T-helper 2 cell (primary cell): ENCODE measurements at places on chromosomes 16 and 17.

DNA sequence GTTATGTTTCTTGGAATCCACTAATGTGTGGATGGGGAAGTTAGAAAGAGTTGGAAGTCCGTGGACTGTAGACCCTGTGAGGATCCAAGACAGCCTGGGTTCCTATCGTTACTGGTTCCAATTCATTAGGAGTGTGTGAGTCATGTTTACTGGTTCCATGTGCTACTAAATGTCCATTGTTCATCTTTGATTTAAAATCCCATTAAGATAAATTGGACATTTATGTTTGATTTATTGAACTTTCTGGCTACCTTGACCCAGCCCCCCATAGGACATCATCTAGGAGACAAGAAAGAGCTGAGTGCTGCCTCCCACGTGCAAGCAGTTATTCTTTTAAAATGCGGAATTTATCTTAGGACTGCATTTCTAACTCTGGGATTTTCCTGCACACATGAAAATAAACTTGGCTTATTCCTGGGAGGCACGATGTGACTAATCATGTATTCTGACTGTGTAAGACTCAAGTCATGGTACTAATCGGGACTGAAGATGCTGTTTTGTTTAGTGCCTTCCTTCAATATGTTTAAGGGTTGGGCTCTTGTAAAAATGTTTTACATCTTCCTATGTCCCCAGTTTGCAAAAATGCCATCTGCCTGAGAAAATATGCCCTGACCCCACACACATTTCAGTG, 53.4 kb downstream of the RGS9 start:
- no peak for DNase-seq

DNA sequence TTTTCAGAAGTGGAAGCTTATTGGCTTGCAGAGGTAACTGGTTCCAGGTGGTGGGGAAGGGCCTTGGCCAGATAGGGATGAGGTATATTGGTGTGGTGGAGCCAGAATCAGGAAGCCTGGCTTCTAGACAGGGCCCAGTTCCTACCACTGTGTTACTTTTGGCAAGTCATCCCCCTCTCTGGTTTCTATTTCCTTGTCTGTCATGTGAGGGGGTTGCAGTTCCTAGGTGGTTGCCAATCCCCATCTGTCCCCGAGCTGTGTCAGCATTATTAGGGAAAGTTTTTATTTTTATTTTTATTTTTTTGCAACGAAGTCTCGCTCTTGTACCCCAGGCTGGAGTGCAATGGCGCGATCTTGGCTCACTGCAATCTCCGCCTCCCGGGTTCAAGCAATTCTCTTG, 3.0 kb downstream of the SMCR8 start:
- no peak for DNase-seq

DNA sequence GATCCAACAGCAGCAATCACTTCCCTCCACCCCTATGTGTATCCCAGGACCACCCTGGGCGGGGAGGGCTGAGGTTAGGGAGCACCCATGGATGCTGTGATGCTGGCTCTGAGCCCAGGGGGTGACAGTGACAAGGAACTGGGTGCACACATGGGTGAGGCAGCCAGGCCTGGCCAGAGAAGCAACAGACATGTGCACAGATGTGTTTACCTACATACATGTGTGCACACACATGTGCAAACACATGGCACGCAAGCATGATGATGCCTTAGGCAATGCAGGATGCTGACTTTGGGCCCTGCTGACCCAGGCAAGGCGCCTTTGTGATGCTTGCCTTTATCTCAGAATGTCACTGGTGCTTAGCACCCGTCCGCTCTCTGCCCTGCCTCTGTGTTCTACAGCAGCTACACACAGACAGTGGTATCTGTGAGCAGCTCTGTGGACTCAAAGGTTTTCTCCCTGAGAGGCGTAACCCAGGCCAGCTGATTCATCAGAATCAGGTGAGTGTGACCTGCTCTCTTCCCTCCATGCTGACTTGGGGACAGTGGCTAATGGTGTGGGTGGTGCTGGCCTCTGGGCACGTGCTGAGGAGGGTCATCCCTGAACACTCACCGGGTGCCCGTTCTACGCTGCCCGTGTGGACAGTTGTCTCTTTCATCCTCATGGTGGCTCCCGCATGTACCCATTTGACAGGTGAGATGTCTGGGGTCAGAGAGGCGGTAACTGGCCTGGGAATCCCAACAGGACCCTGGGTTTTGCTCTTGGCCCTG, 38.5 kb upstream of the KSR1 start:
- DNase-seq = no peak

GRCh38 chr17:83086199-83086880, 6.9 kb downstream of the METRNL start:
- no peak for DNase-seq

DNA sequence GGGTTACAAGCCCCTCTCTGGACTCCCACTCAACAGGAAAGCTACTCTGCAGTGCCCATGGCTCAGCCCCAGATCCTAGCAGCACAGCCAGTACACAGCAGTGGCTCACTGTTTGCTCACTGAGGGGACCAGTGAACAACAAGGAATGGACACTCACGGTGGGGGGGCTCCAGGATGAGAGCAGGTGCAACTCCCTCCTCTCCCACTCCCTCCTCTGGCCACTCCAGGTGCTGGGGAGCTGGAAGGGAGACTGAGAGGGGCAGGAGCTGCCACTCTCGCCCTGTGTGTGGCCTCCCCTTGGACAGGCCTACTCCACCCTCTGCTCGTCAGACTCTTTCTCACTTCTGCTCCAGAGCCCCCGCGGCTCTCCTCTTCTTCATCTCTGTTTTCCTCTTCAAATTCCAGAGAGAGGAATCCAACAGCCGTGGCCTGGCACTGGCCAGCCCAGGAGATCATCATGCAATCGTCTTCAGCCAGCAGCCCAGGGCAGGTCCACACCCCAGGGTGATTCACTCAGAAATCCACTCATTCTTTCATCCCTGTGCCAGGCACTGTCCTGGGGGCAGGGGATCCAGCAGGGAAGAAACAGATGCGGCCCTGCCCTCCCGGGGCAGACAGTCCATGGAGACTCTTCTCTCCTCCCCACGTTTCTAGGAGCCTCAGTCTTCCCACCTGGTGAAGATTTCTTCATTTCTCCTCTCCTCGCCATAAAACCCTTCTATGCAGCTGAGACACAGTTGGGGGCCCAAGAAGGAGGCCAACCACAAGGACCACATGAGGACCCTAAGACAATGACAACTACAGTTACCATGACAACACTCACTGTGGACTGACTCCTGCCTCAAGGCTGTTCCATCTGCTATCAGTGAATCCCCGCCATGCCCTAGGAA, 30.7 kb downstream of the CFAP20 start:
- no peak for DNase-seq

DNA sequence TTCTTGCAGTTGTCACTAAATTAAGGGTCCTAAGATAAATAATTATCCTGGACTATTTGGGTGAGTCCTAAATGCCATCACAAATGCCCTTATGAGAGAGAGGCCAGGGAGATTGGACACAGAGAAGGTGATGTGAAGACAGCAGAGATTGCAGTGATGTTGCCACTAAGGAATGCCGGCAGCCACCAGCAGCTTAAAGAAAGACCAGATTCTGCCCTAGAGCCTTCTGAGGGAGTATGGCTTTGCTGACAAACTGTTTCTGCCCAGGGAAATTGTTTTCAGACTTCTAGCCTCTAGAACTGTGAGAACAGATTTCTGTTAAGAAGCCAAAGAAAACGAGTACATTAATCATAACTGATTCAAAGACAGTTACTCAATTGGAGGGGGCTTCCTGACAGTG, 10.0 kb upstream of the ZNF23 start:
- no peak for DNase-seq

DNA sequence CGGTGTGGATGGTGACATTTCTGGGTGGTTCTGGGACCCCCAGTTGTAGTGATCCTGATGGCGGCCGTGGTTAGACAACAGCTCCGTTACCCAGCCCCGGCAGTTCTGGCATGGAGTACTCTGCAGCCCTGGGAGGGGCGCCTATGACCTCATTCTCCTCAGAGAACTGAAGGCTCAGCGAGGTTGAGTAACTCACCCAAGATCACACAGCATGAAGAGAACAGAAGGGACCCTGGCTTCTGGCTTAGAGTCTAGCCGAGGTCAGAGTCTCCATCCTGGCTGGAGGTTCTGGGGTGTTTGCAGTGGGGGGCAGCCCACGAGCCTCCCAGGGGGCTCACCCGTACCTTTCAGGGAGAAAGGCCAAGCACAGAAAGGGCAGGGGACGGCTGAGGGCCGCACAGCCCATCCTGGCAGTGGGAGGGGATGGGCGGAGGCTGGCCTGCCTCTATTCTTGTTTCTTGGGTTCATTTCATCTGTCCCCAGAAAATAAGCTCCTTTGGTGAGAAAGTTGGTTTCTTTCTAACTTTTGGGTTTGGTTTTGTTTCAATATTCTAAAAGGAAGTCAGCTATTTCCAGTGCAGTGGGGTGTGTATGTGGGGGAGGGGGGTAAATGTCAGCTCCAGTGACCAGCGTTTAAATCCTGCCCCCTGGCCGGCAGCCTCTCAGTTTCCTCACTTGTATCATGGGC, 13.2 kb downstream of the ZFPM1 start:
- DNase-seq = no peak

DNA sequence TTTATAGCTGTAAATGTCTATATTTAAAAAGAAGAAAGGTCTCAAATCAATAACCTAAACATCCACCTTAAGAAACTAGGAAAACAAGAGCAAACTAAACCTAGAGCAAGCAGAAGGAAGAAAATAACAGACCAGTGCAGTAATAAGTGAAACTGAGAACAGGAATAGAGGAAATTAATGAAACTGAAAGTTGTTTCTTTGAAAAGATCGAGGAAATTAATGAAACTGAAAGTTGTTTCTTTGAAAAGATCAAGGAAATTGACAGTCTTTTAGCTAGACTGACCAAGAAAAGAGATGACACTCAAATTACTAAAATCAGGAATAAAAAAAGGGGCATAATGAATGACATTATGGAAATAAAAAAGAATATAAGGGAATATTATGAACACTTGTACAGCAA, 46.4 kb downstream of the SLFN5 start:
- no peak for DNase-seq

DNA sequence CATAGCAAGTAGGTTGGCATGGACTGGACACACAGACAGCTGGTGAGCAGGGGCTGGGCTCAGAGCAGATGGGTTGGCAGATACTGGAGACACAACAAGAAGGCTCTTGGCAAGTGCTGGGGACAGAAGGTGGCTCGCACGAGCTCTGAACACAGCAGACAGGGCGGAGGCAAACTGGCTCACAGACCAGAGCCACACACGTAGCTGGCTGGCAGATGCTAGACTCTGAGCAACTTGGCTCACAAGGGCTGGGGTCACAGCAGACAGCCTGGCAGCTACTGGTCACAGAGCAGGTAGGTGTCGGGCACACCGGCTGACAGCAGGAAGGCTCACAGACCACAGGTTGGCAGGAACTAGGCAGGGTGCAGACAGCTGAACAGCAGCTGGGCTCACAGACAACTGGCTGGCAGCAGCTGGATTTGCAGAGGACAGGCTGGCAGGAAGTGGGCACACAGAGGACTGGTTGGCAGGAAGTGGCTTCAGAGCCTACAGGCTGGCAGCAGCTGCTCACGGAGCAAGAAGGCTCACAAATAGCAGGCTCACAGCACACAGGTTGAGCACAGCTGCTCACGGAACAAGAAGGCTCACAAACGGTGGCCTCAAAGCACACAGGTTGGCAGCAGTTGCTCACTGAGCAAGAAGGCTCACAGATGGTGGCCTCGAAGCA, 725 bp downstream of the KRTAP16-1 start:
- DNase-seq = peak; percentile 96

DNA sequence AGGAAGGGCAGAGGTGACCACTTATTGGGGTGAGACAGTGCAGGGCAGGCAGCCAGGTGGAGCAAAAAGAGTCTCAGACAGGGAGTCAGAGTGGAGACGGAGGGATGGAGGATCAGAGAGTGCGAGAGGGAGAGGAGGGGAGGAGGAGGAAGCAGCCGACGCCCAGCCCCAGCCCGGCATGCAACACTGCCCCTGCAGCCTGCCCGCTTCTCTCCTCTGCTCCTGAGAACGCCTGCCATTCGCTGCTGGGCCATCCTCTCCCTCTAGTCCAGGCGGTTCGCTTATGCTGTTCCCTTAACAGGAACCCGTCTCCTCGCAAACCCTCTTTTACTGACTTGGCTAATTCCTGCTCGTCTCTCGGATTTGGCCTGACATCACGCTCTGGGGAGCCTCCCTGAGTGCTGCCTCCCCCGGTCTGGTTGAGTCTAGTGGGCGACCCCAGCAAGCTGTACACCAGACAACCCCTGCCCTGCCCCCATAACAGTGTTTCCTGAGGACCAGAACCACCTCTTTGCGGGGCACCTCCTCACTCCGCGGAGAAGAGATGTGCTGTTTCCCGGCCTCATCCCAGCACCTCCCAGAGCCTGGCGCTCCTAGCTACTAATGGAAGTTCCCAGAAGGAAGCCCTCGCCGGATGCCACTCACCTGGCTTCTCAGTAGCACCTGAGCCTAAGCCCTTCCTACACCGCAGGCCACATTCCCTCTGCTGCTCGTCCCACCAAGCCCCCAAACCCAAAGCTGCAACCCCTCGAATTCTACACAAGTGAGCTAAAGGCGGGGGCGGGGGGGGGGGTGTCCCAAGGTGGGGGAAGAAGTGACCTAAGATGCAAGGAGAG, 61.2 kb upstream of the CCL1 start:
- DNase-seq = no peak
